ENCODE measurements at places on chromosomes 11 and 22. TPM values are rescaled to one million over a fixed set of nuclear protein-coding genes. Genes with fewer than 3 reads are reported as not detected.

Gene GRIK4
- total RNA-seq = 0.13 TPM

Gene MOGAT2
- not detected for total RNA-seq

Gene ATXN10
- 73.0 TPM for total RNA-seq

Gene TRIM49
- not detected for total RNA-seq

Gene KRTAP5-1
- not detected for total RNA-seq

Gene SCUBE2
- total RNA-seq = 0.11 TPM

Gene DEPDC7
- 53.8 TPM for total RNA-seq

Gene PHOX2A
- total RNA-seq = not detected

Gene PANX2
- not detected for total RNA-seq

Gene HDHD5
- 53.4 TPM for total RNA-seq

Gene HSPA8
- 2,955 TPM for total RNA-seq

Gene SORL1
- total RNA-seq = 0.26 TPM

Gene NCF4
- not detected for total RNA-seq

Gene PLA2G3
- total RNA-seq = not detected

Gene APOL2
- 38.3 TPM for total RNA-seq

Gene MEI1
- not detected for total RNA-seq

Gene NXPE2
- total RNA-seq = 0.13 TPM

Gene OR10A3
- total RNA-seq = not detected

Gene NUP50
- total RNA-seq = 71.4 TPM

Gene KDM4D
- 1.9 TPM for total RNA-seq

Gene ADAMTS15
- 0.92 TPM for total RNA-seq

Gene MUC15
- not detected for total RNA-seq

Gene LIF
- 23.1 TPM for total RNA-seq

Gene E2F8
- total RNA-seq = 4.9 TPM

Gene BRSK2
- 0.34 TPM for total RNA-seq

Gene POLD4
- 138 TPM for total RNA-seq

Gene CHRNA10
- 0.51 TPM for total RNA-seq

Gene TNNI2
- not detected for total RNA-seq

Gene SCGB1A1
- not detected for total RNA-seq

Gene ALDH3B2
- total RNA-seq = not detected

Gene CRYAB
- 70.6 TPM for total RNA-seq

All from LHCN-M2 (cell line).